Suprapubic skin (tissue), 4 donors: ENCODE measurements at places on chromosomes 6 and 20.

DNA sequence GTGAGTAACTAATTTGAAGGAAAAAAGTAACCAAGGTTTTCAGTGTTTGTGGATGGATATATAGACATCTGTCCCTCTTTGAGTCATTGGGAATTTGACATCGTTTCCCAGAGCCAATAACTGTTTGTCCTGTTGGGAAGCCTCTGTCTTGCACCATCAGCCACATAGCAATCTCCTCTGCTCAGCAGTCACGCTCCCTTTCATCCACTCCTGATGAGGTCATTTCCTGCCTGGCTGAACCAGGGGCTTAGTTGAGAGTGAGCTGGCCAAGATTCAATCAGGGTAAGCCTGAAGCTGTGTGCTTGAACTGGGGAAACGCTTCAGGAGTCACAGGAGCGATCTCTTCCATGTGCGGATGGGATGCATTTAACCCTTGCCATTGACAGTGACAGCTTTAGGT, 121.5 kb upstream of the FOXQ1 start:
- H3K4me1 ChIP-seq, result peaks cover 5% of the 10 kb centered on the region
- H3K36me3 ChIP-seq, result no peaks in the 10 kb centered on the region

- no peak overlapping the region for H3K4me3 ChIP-seq
- H3K27ac ChIP-seq, result no peak overlapping the region
- H3K27me3 ChIP-seq, result no peaks in the 10 kb centered on the region
- no peaks in the 10 kb centered on the region for H3K36me3 ChIP-seq
These were observed 45.1 kb downstream of the BCAS1 start for GRCh38 chr20:54025251-54025771.

DNA sequence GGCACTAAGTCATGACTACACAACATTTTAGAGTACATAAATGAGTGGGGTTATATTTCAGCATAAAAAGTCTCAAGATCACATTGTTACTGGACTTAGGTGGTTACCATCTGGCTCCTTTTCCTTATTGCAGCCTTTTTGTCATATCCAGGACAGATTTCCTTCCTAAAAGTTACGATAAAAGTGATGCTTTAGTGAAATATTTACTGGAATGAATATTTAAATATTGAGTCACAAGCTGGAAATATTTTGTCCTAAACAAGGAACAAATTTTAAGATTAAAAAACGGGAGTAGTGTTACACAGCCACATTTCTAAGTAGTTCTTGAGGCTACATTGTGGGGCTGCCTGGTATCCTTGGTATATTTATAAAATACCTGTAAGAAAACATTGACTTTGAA, 52.2 kb downstream of the CDC40 start:
- H3K27me3 ChIP-seq, result no peaks in the 10 kb centered on the region
- no peak overlapping the region for H3K4me3 ChIP-seq
- DNase-seq, result no peak
- H3K36me3 ChIP-seq, result peaks cover 25% of the 10 kb centered on the region

- H3K4me3 ChIP-seq, result no peak overlapping the region
- peaks cover 74% of the 10 kb centered on the region for H3K36me3 ChIP-seq
- no peaks in the 10 kb centered on the region for H3K27me3 ChIP-seq
- no peak for DNase-seq
These were observed 18.6 kb downstream of the DYNLT1 start for GRCh38 chr6:158625881-158626305.

- peaks cover 32% of the 10 kb centered on the region for H3K27me3 ChIP-seq
- no peak for DNase-seq
- peaks cover 5% of the 10 kb centered on the region for H3K4me1 ChIP-seq
- H3K4me3 ChIP-seq, result no peak overlapping the region
These were observed 60.5 kb downstream of the FNDC1 start for GRCh38 chr6:159229651-159230051.

DNA sequence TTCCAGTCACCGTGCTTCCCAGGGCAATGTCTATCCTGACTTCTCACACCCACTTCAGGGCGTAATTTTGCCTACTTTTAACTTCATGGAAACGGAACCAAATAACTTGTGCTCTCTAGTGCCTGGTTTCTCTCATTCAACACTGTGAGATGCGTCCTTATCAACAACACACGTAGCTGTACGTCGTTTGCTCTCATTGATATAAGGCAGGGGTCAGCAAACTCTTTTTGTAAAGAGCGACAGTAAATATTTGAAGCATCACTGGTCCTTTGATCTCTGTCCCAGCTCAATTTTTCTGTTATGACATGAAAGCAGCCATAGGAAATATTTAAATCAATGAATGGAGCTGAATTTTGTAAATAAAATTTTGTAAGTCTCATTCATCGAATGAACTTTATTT, 239.3 kb upstream of the KCNG1 start:
- H3K36me3 ChIP-seq, result no peaks in the 10 kb centered on the region
- no peak for DNase-seq
- H3K4me1 ChIP-seq, result peaks cover 3% of the 10 kb centered on the region
- no peak overlapping the region for H3K4me3 ChIP-seq
- H3K27me3 ChIP-seq, result no peaks in the 10 kb centered on the region
- no peak overlapping the region for H3K27ac ChIP-seq

- no peaks in the 10 kb centered on the region for H3K4me1 ChIP-seq
- no peak overlapping the region for H3K27ac ChIP-seq
- no peak overlapping the region for H3K4me3 ChIP-seq
- peak; percentile 16 for DNase-seq
- no peaks in the 10 kb centered on the region for H3K27me3 ChIP-seq
- no peaks in the 10 kb centered on the region for H3K36me3 ChIP-seq
These were observed 103.4 kb upstream of the FRMD1 start for GRCh38 chr6:168182366-168182765.

DNA sequence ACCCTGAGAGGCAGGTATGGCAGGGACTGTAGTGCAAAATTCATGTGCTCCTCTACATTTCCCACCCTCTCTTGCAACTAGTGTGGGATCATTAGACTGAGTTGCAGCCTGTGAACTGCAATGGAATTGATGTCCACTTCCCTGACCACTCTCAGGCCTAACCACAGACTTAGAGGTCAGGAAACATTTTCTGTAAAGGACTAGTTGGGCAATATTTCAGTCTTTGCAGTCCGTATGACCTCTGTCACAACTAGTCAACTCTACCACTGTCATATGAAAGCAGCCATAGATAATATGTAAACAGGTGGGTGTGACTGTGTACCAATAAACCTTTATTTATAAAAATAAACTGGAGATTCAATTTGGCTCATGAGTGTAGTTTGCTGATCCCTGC, 134.4 kb upstream of the TOP1 start:
- H3K4me1 ChIP-seq, result peaks cover 6% of the 10 kb centered on the region
- H3K36me3 ChIP-seq, result no peaks in the 10 kb centered on the region
- no peak overlapping the region for H3K27ac ChIP-seq
- H3K4me3 ChIP-seq, result no peak overlapping the region

DNA sequence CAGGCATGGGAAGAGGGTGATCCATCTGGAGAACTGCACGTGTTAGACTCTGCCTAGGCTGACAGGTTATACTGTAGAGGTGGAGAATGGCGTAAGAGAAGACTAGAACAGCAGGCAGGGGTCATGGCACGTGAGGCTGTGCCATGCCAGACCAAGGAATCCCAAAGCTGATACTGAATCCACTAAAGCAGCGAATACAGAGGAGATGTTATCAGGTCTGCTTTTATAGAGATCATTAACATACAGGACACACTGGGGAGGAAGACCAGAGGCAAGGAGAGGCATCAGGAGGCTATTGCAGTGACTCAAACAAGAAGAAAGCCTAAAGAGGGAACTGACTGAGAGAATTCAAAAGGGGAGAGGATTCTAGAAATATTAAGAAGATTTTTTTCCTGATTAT, 12.9 kb downstream of the PHACTR1 start:
- peaks cover 4% of the 10 kb centered on the region for H3K27me3 ChIP-seq
- H3K27ac ChIP-seq, result no peak overlapping the region
- no peaks in the 10 kb centered on the region for H3K4me1 ChIP-seq
- H3K36me3 ChIP-seq, result no peaks in the 10 kb centered on the region
- no peak overlapping the region for H3K4me3 ChIP-seq
- DNase-seq, result no peak

GRCh38 chr20:48339190-48339985, 488.4 kb downstream of the PREX1 start:
- H3K4me3 ChIP-seq, result no peak overlapping the region
- H3K27me3 ChIP-seq, result peaks cover 31% of the 10 kb centered on the region
- H3K27ac ChIP-seq, result no peak overlapping the region
- no peaks in the 10 kb centered on the region for H3K4me1 ChIP-seq

GRCh38 chr20:62015540-62016288, 50.0 kb downstream of the TAF4 start:
- no peaks in the 10 kb centered on the region for H3K27me3 ChIP-seq
- peaks cover 14% of the 10 kb centered on the region for H3K4me1 ChIP-seq
- H3K36me3 ChIP-seq, result peaks cover 26% of the 10 kb centered on the region
- no peak overlapping the region for H3K4me3 ChIP-seq
- no peak overlapping the region for H3K27ac ChIP-seq

DNA sequence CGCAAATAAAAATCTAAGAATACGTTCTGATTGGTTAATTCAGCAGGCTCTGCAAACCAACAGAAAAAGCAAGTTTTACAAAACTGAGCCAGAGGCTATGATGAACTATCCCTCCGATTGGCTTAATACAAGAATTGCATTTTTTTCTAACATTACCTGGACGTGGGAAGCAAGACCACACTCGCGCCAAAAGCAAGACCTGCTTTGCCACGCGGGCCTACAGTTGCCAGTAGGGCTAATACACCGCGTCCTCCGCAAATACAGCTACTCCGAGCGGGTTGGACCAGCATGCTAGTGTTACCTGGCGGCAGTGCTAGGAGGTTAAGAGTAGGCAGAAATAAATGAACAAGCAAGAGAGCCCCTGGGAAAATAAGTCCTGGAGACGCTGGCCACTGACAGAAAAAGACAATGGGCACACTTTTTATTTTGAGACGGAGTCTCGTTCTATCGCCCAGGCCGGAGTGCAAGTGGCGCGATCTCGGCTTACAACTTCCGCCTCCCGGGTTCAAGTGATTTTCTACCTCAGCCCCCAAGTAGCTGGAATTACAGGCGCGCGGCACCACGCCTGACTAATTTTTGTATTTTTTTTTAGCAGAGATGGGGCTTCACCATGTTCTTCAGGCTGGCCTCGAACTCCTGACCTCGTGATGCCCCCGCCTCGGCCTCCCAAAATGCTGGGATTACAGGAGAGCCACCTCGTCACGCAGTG, 131.9 kb upstream of the BTN3A2 start:
- peaks cover 30% of the 10 kb centered on the region for H3K4me1 ChIP-seq
- DNase-seq, result no peak
- H3K27me3 ChIP-seq, result peaks cover 47% of the 10 kb centered on the region
- H3K36me3 ChIP-seq, result no peaks in the 10 kb centered on the region

GRCh38 chr6:37556881-37557644, 57.4 kb upstream of the CCDC167 start:
- H3K27me3 ChIP-seq, result peaks cover 50% of the 10 kb centered on the region
- no peak for DNase-seq
- no peaks in the 10 kb centered on the region for H3K36me3 ChIP-seq
- no peak overlapping the region for H3K4me3 ChIP-seq

GRCh38 chr20:17849901-17850683, 118.5 kb downstream of the SNX5 start:
- H3K27me3 ChIP-seq, result no peaks in the 10 kb centered on the region
- H3K4me3 ChIP-seq, result no peak overlapping the region
- H3K36me3 ChIP-seq, result no peaks in the 10 kb centered on the region
- peak overlapping the region; percentile 86 for H3K27ac ChIP-seq
- peaks cover 31% of the 10 kb centered on the region for H3K4me1 ChIP-seq

GRCh38 chr6:9540534-9541126, 874.2 kb downstream of the TFAP2A start:
- H3K27me3 ChIP-seq, result no peaks in the 10 kb centered on the region
- H3K36me3 ChIP-seq, result no peaks in the 10 kb centered on the region
- H3K27ac ChIP-seq, result no peak overlapping the region

DNA sequence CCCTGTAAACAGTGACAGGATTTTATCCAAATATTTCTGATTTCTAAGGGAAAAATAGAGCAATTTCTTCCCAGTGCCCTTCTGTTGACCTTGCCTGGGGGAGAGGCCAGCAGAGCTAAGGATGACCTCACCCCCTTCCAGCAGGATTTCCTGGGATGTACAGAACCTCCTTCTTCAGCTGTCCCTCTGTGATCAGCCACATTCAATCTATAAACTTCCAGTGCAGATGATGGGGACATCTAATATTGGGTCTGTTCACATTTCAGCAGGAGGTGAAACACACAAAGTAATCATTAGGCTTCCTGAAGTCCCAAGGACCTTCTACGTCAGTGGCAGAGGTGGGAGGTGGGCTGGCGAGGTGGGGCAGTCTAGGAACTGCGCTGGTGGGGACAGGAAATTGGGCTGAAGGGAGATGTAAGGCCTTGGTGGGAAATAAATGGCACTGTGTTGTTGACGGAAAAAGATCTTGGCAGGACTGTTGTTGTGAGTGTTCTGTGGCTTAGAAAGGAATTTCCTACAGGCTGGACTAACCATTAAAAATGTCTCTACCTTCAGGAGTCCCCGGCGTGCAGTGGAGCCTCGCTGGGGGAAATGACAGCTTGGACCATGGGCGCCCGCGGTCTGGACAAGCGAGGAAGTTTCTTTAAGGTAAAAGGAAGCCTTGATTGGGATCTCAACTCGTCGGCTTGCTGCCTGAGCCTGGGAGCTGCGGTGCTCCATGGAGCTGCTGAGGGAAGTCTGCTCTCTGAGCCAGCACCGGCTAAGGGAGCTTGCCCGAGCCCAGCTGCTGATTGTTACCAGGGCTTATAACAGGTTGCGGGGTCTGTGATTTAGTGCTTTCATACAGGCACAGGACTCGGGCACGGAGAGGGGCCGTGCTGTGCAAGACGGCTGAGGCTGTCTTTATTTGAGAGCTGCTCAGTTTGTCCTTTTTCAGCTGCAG, 127.9 kb upstream of the NAA20 start:
- H3K36me3 ChIP-seq, result peaks cover 9% of the 10 kb centered on the region
- DNase-seq, result no peak
- peak overlapping the region; percentile 36 for H3K4me3 ChIP-seq
- peaks cover 66% of the 10 kb centered on the region for H3K4me1 ChIP-seq

DNA sequence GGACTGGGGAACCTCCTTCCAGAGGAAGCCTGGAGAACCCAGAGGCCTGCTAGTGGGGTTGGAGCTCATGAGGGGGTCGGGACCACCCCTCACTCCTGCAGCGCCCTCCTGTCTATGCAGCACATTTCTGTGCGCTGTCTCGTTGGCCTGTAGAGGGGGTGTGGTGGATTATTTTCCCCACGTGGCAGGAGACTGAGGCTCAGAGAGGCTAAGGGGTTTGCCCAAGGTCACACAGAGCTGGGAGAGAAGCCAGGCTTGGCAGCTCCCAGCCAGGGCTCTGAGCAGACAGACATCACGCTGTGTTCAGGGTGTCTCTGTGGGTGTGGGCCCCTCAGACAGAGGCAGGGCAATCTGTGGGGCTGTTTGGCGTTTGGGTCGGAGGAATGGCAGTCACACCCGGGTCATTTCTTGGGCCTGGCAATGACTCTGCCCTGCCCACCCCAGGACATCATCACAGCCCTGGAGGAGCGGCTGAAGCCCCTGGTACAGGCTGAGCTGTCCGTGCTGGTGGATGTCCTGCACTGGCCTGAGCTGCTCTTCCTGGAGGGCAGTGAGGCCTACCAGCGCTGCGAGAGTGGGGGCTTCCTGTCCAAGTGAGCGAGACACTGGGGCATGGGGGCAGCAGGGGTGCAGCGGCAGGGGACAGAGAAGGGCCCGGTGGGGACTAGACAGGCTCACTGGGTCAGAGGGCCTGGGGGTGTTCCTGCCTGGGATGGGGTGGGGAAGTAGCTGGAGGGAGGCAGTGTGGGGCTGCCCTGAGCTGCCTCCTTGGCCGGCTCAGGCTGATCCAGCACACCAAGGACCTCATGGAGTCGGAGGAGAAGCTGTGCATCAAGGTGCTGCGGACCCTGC, 27.7 kb downstream of the UQCC2 start:
- H3K4me3 ChIP-seq, result no peak overlapping the region
- H3K36me3 ChIP-seq, result peaks cover 98% of the 10 kb centered on the region
- H3K27ac ChIP-seq, result no peak overlapping the region
- DNase-seq, result no peak
- no peaks in the 10 kb centered on the region for H3K4me1 ChIP-seq
- H3K27me3 ChIP-seq, result no peaks in the 10 kb centered on the region
